ENCODE measurements at places on chromosomes 7 and 10. TPM values are rescaled to one million over a fixed set of nuclear protein-coding genes. Genes with fewer than 3 reads are reported as not detected.

Gene GIMAP7
- 20.1 TPM for polyA plus RNA-seq

Gene VPS26A
- polyA plus RNA-seq = 89.2 TPM

Gene GPR146
- polyA plus RNA-seq = 3.0 TPM

Gene CAMK1D
- 10.7 TPM for polyA plus RNA-seq

Gene PCGF6
- 14.6 TPM for polyA plus RNA-seq

Gene HOXA1
- 2.4 TPM for polyA plus RNA-seq

Gene MKI67
- 49.6 TPM for polyA plus RNA-seq

Gene ASAH2
- 4.5 TPM for polyA plus RNA-seq

Gene FAM25A
- polyA plus RNA-seq = not detected

Gene CPA1
- polyA plus RNA-seq = 2.5 TPM

Gene TAF3
- polyA plus RNA-seq = 12.0 TPM

Gene NKX6-2
- 7.6 TPM for polyA plus RNA-seq

Gene MALRD1
- 2.7 TPM for polyA plus RNA-seq

Gene SUN3
- not detected for polyA plus RNA-seq

Gene INHBA
- polyA plus RNA-seq = 5.5 TPM

Gene ECHDC3
- polyA plus RNA-seq = 9.8 TPM

Gene MSMB
- polyA plus RNA-seq = not detected

Gene GRK5
- polyA plus RNA-seq = 15.5 TPM

Gene SCIN
- polyA plus RNA-seq = 137 TPM

Gene FGFBP3
- 3.1 TPM for polyA plus RNA-seq

Gene RFC2
- polyA plus RNA-seq = 50.8 TPM

Gene LAMB4
- polyA plus RNA-seq = 7.0 TPM

Gene XRCC2
- 6.3 TPM for polyA plus RNA-seq

Gene UTF1
- not detected for polyA plus RNA-seq

Gene ACSL5
- 3.7 TPM for polyA plus RNA-seq

Gene TWIST1
- polyA plus RNA-seq = 6.2 TPM

Gene ACADSB
- 26.5 TPM for polyA plus RNA-seq

Gene PRR15
- polyA plus RNA-seq = 4.5 TPM

Gene DDC
- 101 TPM for polyA plus RNA-seq

Gene ZNF736
- 18.4 TPM for polyA plus RNA-seq

Gene AUTS2
- polyA plus RNA-seq = 51.6 TPM

Gene ZNF789
- polyA plus RNA-seq = 21.5 TPM

Gene HMX2
- polyA plus RNA-seq = 1.4 TPM

Gene ZNF107
- 13.9 TPM for polyA plus RNA-seq

Gene MSS51
- 1.8 TPM for polyA plus RNA-seq

Gene LRRC18
- polyA plus RNA-seq = 0.22 TPM

Gene NUTM2E
- polyA plus RNA-seq = not detected

Gene SPDYE8
- polyA plus RNA-seq = 0.16 TPM

Gene MINDY3
- polyA plus RNA-seq = 42.9 TPM

Gene TBL2
- 40.8 TPM for polyA plus RNA-seq

Gene GTF2IRD2
- 22.0 TPM for polyA plus RNA-seq

Gene CYP26C1
- 0.10 TPM for polyA plus RNA-seq

Gene AKR1C4
- polyA plus RNA-seq = not detected

Gene TMEM60
- 31.8 TPM for polyA plus RNA-seq

Gene ASZ1
- polyA plus RNA-seq = not detected

Gene SSBP1
- polyA plus RNA-seq = 159 TPM

Gene MBL2
- not detected for polyA plus RNA-seq

Gene TAS2R39
- polyA plus RNA-seq = not detected

Gene H2BK1
- polyA plus RNA-seq = not detected
